Myocyte (in vitro differentiated cells): ENCODE measurements at places on chromosomes 4 and X.

GRCh38 chr4:95674521-95674981, 125.8 kb upstream of the UNC5C start:
- DNase-seq, result no peak

- DNase-seq, result peak; percentile 11
Observed at GRCh38 chrX:12758291-12758690, 32.9 kb upstream of the PRPS2 start.

GRCh38 chr4:95386410-95386809, 162.4 kb downstream of the UNC5C start:
- no peak for DNase-seq

DNA sequence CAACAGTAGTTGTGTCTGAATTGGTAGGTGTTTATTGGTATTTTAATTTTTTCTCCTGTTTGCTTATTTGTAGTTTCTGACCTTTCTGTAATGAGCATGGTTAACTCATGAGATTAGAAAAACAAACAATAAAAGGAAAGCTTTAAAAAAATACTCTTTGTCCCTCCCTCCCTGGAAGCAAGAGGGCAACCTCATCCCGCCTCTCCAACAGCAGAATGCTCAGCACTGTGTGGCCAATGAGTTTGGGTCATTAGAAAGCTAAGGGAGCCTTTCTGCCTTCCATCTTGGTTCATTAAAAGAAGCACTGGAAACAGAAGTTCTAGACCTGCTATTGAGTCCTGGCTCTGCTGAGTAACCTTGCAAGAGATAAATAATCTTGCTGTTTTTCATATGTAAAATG, 33.9 kb downstream of the TRPC5 start:
- no peak for DNase-seq

GRCh38 chr4:180840142-180840541, 1403.1 kb upstream of the TENM3 start:
- no peak for DNase-seq

GRCh38 chr4:1191621-1192020, 19.2 kb upstream of the SPON2 start:
- no peak for DNase-seq

DNA sequence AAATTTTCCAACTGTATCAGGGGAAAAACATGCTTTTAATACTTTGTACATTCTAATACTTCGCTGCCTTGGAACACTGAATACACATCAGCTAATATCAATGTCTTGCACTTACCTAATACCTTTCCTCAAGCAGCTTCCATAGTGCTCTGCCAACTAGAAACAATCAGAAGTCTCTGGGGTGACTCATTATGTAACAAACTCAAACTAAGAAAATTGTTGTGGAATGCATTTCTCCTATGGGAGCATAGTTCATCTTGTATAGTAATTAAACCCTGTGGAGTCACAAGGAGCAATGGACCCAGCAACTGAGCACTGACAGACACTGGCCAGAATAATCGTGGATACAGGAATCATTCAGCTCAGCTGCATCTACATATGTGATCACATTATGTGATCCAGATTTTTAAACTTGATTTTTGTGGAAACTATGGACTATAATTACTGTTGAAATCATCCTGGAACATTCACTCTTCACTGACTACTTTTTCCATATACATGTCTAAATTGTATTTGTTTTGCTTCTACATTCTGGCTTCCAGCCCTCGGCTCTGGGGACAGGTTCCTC, 496.9 kb downstream of the TMA16 start:
- no peak for DNase-seq

- DNase-seq, result no peak
Observed at GRCh38 chr4:4984186-4984585, 35.1 kb downstream of the CYTL1 start.

- peak; percentile 55 for DNase-seq
Observed at GRCh38 chr4:94741304-94741703, 16.5 kb upstream of the BMPR1B start.

DNA sequence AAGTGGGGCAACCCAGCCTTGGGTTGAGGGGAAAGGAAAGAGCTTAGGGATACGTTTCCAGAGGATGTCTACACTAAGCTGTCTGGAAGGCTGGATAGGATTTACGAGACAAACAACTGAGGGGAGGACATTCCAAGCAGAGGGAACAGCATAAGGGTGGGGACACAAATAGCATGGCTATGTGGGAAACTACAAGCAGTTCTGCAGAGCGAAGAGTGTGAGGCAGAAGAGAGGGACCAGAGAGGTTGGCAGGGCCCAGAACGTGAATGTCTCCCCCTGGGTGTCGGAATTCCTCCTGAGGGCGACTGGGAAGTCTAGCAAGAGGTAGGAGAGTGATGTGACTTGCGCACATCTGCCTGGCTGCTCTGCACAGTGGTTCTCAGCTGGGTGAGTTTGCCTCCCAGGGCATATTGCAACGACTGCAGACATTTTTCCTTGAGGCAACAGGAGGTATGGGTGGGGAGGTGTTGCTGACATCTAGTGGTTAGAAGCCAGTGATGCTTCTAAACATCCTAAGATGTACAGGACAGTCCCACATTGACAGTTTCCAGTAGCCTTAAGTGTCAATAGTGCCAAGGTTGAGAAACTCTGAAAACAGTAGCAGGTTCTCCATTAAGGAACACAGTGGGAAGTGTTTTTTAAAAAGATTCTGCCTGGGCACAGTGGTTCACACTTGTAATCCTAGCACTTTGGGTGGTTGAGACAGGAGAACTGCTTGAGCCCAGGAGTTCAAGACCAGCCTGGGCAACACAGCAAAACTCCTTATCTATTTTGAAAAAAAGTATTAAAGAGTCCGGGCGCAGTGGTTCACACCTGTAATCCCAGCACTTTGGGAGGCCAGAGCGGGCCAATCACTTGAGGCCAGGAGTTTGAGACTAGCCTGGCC, 9.2 kb downstream of the NDUFA1 start:
- peak; percentile 44 for DNase-seq

DNA sequence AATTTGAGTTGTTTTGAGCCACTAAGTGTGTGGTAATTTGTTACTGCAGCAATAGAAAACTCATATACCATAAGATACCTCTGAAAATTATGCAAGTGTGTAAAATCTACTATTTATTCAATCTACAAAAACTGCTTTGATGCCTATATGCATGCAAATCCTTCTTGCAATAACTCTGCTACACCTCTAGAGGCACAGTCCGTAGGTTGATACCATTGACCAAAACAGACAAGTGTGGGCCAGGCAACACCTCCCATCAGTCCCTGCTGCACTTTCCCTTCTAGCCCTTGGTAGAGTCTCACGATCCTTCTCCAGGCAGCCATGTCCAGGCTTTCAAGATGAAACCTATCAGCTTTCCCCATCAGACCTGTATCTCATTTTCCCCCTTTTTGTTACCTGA, 48.8 kb upstream of the FAM9A start:
- no peak for DNase-seq

DNA sequence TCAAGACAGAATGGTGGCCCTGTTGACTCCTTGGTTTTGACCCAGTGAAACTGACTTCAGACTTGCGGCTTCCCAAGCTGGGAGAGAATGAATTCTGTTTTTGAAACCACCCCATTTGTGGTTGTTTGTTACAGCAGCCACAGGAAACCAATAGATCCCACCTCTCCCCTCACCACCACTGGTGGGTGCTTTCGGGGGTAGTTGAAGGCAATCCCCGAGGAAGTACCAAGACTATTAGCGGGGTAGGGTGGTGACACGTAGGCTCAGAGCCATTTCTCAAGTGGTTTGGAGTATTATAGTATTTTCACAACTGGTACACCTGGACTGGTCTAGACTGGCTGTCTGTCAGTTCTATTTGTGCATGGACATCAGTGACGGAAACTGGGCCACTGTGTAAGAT, 189.1 kb upstream of the RBPJ start:
- no peak for DNase-seq
